CD8-positive, alpha-beta memory T cell (primary cell): ENCODE measurements at places on chromosomes 16 and 17.

DNA sequence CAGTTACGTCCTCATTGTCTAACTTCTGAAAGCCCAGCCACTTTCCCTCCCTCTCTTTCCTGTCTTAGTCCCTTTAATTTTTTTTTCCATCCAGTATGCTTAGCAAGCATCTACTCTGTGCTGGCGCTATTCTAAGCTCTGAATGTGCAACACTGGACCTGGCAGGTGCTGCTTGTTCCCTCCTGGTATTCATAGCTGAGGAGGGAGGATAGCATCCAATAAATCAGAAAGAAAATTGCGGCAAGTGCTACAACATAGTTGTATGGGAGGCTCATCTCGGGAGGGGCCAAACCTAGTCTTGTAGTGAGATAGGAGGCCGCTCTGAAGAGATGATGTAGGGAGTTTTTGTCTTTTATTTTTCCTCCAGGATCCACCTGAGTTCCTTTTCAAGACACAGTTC, 457.3 kb upstream of the HSBP1 start:
- DNase-seq, result no peak

- DNase-seq, result no peak
Measured at GRCh38 chr16:22347100-22347820, 27.2 kb downstream of the CDR2 start.

DNA sequence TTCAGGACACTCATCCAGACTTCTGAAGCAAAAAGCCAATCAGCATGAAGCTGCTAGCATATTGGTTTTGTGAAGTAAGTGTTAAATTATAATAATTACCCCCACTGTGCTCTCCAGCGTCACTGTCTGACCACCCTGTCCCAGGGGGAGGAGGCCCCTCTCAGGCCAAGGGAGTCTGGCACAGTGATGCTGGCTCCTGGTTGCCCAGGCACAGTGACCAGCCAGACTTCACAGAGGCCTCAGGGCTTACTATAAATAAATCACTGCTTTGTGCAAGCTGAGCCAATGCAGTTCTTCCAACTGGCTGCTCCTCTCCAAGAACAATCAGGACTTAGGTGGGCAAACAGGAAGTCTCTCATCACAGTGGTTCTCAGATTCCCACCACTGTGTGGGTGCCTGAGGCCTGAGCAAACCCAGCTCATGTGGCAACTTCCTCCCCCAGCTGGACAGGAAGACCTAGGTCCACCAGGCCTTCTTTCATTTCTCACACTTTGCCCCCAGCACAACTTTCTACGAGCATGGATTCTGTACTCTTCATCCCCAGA, 1.7 kb upstream of the DBNDD1 start:
- no peak for DNase-seq

DNA sequence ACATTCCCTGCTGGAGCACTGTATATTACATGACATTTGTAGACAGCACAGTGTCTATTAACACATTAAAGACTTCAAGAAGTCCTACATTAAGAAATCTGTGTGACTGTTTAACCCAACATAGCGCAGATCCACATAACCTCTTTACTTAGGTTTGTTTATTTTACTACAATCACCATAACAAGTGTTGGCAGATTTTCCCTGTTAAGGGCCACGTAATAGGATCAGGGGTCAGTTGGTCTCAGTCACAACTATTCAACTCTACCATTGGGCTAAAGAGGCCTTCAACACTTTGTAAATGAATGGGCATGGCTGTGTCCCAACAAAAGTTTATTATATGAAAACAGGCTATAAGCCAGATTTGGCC, 51.3 kb upstream of the ADORA2B start:
- DNase-seq, result no peak

- no peak for DNase-seq
Measured at GRCh38 chr17:19991252-19991885, 13.7 kb upstream of the AKAP10 start.

DNA sequence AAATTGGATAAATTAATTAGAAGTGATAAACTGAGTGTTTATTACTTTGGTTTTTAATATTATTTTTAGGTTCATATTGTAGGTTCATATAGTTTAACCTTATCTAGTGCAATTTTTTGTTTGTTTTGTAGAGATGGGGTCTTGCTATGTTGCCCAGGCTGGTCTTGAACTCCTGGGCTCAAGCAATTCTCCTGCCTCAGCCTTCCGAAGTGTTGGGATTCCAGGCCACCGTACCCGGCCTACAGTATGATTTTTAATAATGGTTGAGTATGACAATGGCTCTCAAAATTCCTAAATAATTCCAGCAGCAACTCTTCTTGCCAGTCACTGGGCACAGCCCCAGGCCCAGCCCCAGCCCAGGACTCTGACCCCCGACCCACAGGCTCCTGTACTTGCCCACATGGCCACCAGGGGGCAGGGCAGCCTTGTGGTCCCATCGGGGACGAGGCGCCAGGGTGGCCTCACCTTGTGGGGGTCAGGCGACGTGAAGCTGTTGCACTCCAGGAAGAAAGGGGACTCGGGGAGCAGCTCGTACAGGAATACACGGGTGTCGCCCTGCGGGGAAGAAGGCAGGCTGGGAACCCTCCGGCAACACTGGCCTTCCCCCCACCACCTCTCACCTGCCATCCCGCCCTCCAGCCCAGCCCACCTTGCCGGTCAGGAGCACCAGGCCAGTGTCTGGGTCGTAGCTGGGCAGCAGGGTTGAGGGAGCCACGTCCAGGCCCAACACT, 7.9 kb upstream of the PAM16 start:
- peak; percentile 63 for DNase-seq

GRCh38 chr17:77153999-77154586, 13.3 kb downstream of the SEC14L1 start:
- no peak for DNase-seq

DNA sequence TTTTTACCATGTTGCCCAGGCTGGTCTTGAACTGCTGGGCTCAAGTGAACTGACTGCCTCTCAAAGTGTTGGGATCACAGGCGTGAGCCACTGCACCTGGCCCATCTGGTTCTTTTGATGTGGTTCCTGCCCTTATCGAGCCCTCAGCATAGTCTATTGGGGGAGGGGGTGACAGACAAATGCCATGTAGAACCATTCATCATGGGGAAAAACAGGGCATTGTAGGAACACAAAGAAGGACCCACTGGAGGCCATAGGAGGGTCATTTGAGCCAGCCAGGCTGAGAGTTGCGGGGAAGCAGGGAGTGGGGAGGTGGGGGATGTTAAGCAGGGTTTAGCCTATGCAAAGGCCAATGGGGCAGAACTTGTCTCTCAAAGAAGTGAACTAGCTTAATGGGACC, 11.9 kb downstream of the SEC14L5 start:
- DNase-seq, result no peak
